ENCODE measurements at places on chromosomes 5 and 9.

GRCh38 chr5:175556794-175557193, 78.4 kb downstream of the SFXN1 start:
- DNase-seq, result no peak

DNA sequence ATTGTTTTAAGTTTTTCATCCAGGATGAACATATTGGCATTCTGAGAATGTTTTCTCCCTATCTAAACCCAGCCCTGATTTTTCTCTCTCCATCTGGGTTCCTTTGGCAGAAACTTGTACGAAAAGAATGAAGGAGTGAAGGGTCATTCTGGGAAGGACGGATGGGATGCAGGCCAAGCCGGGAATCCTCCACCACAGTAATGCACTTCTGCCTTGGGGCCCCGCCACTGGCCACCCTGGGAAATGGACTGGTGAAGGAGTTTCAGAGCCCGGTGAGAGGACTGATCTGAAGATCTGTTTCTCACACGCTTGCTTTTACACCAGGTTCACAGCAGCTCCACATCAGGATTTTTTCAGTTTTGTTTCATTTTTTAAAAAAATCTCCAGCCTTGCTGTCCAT, 554.8 kb downstream of the BNC2 start:
- no peak for DNase-seq

DNA sequence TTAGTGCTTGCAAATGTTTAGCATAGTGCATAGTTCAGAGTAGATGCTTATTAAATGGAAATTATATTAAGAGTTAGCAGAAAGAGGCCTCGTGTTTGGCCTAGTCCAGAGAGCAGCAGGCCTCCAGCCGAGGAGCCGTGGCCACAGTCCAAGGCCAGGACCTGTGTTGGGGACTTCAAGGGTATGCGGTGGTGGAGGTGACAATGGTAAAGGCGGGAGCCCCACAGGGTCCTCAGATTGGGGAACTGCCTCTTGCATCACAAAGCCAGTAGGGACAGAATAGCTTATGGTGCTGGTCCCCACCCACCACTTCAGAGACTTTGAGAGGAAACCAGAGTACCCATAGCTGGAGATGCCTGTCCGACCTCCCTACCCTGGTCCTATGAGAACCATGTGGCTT, 554.6 kb upstream of the RIOK2 start:
- DNase-seq, result no peak

GRCh38 chr9:3401221-3401954, 124.4 kb downstream of the RFX3 start:
- no peak for DNase-seq

- DNase-seq, result no peak
Observed at GRCh38 chr5:60698336-60698735, 1.6 kb downstream of the DEPDC1B start.

DNA sequence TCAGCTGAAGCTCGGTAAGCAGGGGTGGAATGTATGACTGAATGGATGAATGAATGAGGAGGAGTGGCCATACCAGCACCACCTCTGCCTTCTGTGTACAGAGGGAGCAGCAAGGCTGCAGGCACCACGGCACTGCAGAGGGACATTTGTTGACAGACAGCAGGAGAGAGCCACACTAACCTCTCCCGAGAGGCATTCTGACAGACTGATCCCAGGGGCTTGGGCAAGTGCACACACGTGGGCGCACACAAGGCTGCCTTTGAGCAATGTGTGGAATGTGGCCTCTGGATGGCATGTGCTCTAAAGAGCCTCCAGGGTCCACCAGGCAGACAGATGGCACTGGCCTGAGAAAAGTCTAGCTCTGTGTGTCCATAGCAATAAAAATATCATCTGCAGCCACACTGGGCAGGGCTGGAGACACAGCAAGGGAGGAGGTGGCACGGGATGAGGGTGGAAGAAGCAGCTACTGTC, 111.8 kb downstream of the ACTL7B start:
- DNase-seq, result no peak

GRCh38 chr5:109901628-109901981, 211.9 kb downstream of the MAN2A1 start:
- no peak for DNase-seq

DNA sequence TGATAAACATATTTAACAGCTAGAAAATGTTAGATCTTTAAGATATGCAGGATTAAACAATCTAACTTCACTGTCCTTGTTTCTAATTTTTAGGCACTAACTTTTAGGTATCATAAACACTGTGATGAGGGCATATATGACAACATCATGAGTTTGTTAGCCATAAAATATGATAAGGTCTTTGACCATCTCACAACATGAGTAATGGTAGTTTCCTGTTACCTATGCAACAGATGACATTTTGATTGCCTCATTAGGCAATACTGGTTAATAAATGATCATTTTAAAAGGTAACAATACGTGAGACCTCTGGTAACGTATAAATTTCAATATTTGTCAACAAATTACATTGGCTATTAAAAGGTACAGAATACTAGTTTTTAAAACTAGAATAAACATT, 613.5 kb downstream of the PDE4D start:
- DNase-seq, result no peak

GRCh38 chr9:3793971-3794383, 268.2 kb upstream of the RFX3 start:
- DNase-seq, result peak; percentile 67

DNA sequence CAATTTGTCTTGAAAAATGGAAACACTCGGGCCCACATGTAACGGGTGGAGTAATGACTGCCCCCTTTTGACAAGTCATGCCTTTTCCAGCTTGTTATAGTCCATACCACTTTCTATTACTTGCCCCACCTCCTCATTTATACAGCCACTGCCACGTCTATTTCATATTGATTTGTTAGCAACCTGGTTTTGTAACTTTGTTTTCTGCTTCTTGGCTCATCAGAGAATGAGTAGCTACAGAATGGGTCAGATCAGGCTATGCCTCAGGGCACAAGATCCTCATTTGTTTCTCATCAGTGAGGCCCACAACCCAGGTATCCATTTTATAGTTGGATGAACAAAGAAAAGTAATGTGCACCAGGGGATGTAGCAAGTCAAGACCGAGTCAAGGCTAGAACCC, 1.7 kb downstream of the GFRA3 start:
- DNase-seq, result no peak

- DNase-seq, result peak; percentile 43
Observed at GRCh38 chr9:95005278-95006143, 279.0 kb downstream of the AOPEP start.

- DNase-seq, result no peak
Observed at GRCh38 chr9:137178201-137178938, 6.5 kb upstream of the TMEM210 start.

DNA sequence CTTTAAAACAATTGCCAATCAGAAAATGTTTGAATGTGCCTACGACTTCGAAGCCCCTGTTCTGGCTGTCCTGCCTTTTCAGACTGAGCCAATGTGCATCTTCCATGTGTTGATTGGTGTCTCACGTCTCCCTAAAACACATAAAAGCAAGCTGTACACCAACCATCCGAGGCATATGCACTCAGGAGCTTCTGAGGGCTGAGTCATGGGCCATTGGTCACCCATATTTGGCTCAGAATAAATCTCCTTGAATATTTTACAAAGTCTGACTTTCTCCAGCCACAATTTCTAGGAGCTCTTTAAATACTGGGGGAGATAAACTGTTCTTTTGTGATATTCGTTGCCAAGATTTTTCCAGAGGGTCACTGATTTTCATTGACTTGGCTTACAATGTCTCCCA, 53.9 kb downstream of the C9orf57 start:
- DNase-seq, result no peak

GRCh38 chr9:21998026-21998425, 3.4 kb downstream of the CDKN2B-AS1 start:
- no peak for DNase-seq

- DNase-seq, result no peak
Observed at GRCh38 chr9:24096756-24097155, 270.7 kb upstream of the ELAVL2 start.

DNA sequence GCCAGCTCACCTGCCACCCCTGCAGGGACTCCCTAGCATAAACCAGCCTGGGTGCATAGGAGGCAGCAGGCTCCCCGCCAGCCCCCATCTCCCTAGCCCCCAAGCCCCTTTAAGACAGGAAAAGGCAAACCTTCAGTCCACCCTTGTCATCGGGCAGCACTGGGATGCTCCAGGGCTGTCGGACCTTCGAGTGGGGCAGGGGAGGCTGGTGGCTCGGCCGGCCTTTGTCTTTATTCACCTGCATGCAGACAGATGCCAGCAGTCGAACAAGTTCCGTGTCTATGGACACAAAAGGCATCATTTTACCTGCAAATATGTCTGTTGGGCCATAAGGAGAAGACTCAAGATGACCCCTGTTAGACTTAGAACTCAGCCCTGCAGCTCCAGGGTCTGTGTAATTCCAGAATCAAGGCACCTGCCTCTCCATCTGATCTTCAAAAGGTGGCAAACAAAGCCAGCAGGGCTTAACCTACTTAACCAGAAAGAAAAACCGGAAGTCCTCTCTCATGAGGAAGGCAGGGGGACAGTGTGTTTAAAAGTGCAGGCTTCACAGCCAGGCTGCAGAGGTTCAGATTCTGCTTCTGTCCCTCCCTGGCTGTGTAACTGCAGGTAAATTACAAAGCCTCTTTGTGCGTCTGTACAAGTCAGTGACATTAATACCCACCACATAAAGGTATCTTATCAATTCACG, 16.2 kb downstream of the ANKS6 start:
- peak; percentile 47 for DNase-seq

DNA sequence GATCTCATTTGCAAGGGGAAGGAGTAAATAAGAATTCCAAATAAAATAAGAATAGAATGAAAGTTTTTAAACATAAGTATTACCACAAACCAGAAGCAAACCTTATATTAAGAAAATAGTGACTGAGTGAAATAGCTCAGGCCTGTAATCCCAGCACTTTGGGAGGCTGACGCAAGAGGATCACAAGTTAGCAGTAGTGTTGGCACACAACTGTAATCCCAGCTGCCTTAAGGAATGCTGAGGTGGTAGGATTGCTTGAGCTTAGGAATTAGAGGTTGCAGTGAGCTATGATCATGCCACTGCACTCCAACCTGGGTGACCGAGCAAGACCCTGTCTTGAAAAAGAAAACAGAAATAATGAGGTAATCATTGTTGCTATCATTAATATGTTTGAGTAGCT, 47.0 kb downstream of the APC start:
- DNase-seq, result no peak

DNA sequence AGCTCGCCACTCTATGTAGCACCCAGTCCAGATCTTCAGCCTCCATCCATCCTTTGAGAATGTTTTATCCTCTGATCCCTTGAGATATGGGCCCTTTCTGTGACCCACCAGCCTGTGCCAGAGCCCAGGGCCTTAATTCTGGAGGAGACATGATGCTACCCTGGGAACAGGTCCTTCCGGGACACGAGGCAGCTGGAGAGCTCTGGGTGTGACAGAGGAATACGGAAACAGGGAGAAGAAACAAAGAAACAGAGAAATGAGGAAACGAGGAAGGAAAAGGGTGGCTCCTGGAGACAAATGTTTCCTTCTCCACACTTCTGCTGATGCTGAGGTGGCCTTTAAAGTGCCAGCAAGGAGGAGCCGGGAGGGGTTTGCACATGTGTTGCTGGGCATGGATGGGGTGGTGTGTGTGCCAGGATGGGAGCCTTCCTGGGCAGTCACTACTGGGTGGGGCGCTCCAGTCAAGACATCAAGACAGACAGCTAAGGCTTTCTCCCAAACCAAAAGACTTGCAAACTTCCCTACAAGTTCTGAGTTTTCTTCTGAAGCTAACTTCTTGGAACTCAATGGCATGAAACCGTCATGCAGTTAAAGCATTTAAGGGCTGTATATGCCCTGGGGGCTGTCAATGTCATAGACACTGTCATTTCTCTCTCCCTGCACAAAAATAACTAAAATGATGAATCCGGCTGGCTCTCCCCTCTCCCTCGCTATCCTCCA, 22.8 kb upstream of the MARCHF6 start:
- no peak for DNase-seq

- DNase-seq, result no peak
Observed at GRCh38 chr5:164377746-164378145, 872.3 kb downstream of the MAT2B start.

GRCh38 chr9:22622815-22623214, 176.2 kb downstream of the DMRTA1 start:
- DNase-seq, result no peak

DNA sequence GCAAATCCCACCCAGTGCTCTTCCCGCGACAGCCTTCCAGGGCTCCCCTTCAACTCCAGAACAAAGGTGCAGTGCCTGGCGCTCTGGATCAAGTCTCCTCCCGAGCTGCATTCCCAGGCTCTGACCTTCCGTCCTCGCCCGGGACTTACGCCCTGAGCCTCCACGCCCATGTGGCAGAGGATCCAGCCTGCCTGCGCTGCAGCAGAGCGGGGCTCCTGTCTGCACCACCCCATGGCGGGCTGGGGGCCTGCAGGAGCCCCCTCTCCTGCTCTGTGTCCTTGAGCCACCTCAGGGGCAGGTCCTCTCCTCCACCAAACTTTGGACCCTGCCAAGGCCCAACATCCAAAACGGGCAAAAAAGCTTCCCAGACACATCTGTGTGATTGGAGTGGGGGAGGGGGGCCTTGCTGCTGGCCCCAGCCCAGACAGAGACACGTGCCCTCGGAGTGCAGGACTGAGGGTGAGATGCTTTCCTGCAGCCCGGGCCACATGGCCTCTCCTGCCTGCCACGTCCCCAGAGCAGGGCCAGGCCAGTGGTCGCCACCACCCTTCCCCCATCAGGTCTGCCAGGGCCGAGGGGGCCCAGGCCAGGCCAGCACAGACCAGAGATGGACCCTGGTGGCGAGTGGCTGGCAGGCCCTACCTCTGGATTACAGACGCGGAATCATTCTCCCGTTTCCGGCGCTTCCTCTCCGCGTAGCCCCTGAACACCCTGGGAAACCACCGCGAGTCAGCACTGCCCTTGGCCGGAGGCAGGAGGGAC, 4.4 kb downstream of the NSMF start:
- DNase-seq, result no peak

GRCh38 chr5:111063709-111064322, 7.7 kb upstream of the TSLP start:
- peak; percentile 10 for DNase-seq

Measured in NCI-H510A treated with DMSO at 0.1 percent for 48 hours (cell line).